ENCODE measurements at places on chromosomes 1 and 21.

DNA sequence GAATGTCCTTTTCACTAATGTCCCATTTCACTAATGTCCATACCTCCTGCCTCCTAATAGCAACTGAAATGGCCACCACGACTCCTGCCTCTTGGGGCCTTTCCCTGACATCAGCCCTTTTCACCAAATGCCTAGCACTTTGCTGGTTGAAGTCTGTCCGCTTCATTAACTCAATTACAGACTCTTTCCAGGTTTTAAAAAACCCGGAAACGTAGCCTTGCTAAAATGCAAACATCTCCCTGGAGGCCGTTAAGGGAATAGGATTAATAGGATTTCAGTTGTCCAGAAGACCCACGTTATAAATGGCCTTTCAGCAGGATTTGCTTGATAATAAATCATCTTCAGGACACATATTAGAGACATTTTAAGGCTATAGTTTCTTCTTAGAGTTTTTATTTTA lies 25.7 kb upstream of the ERO1B start:
- no peak for DNase-seq

DNA sequence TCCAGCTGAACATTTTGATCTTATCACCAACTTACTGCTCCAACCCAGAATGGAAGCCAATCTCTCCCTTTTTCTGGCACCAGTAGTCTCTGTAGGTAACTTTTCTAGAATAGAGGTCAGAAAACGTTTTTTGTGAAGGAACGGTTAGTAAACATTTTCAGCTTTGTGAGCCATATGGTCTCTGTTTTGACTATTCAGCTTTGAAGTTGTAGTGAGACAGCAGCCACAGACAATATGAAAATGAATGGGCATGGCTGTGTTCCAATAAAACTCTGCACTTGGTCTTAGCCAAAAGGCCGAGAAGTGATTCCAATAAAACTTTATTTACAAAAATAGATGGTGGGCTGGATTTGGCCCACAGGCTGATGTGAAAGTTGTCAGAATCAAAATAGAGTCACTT lies 28.9 kb downstream of the MAP10 start:
- no peak for DNase-seq

- no peak for DNase-seq
Observed at GRCh38 chr1:53470584-53470983, 11.4 kb downstream of the DMRTB1 start.

DNA sequence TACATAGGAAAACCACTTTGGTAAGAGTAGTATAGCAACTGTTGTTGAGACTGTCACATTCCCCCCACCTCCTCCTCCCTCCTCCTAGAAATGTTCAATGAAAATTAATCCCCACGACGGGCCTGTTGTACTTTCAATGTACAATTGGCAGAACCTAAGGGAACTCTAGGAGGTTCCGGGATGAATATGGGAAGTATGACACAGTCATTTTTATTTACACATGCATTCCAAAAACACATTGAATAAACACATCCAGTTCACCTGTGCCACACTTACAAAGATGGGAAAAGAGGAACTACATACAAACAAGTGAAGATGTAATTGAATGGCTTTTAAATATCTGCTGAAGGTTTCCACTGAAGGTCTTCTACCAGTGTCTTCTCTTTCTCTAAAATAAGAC lies 144.4 kb upstream of the NBPF11 start:
- no peak for DNase-seq

DNA sequence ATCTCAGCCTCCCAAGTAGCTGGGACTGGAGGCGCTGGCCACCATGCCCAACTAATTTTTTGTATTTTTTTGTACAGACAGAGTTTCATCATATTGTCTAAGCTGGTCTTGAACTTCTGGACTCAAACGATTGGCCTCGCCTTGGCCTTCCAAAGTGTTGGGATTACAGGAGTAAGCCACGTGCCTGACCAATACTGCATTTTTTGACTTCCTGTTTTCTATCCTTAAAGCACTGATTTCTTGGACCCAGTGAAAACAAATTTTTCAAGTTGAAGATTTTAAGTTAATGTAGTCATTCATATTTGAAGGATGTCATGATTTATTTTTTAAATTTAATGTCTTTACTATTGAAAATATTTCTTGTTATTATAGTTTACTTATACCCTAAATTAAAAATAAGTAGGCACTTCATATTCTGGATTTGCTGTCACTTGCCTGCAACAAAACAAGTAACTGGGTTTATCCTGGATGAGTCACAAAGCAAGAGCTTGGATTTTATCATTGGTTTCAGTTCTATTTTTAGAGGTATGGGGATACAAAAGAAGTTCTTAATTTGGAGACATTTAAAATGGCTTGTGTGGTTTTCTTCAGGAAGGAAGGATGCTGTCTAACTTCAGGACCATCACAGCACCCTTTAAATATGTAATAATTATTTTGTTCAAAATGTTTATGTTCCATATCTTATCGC lies 2.2 kb upstream of the VPS45 start:
- peak; percentile 4 for DNase-seq

DNA sequence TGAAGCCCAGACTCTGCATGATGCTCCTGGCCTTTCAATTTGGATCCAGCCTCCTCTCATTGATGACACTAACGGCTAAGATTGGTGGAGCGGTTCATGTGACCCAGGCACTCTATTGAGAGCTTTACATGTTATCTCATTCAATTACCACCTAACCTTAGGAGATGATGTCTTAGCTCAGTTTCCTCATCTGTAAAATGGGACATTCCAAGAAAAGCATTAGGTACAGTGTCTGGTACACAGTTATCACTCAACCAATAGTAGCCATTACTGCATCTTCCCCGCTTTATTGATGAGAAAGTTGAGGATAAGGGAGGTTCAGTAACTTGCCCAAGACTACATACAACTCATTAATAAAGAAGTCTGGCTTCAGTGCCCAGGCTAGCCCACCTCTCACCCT lies 17.0 kb downstream of the HEYL start:
- DNase-seq = no peak

GRCh38 chr1:200328379-200328778 lies 81.5 kb downstream of the ZNF281 start:
- no peak for DNase-seq

- no peak for DNase-seq
Observed at GRCh38 chr1:89761338-89761737, 59.5 kb upstream of the LRRC8D start.

DNA sequence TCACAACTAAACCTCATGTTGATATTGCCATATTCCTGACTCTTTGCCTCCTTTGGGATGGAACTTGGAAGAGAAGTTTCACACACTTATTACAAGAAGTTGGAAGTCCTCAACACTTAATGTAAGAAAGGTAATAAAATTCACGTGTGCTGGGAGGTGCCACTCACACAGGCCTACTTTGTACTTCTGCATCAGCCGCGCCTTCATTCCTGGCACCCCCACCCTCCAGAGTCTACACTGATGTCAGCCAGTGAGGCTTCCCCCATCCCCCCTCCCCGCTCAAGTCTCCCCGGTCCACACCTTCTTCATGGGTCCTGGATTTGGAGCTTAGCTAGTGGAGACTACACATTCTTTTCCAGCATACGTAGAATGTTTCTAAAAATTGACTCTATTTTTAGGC lies 24.8 kb upstream of the SLC45A1 start:
- DNase-seq = no peak

DNA sequence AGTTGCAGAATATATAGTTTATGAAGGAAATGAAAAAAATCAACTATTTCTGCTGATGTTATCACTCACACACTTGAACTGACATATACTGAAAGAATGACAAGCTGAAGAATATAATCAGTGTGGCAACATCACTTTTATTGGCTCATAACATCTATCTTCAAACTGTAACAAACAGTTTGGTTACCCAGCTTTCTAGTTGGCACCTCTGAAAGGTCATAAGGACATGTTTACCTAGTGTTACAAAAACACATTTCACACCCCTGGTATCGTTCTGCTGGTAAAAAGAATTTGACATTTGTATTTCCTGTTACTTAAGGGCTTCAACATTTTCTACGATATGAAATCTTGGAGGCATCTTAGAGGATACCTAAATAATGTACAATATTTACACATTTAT lies 1267.0 kb upstream of the NCAM2 start:
- DNase-seq = no peak

- DNase-seq = no peak
Observed at GRCh38 chr1:45400049-45400448, 59.8 kb upstream of the MUTYH start.

GRCh38 chr21:45151445-45152160 lies 77.2 kb downstream of the ADARB1 start:
- DNase-seq = no peak

- no peak for DNase-seq
Observed at GRCh38 chr1:108007531-108007930, 42.6 kb upstream of the VAV3 start.

DNA sequence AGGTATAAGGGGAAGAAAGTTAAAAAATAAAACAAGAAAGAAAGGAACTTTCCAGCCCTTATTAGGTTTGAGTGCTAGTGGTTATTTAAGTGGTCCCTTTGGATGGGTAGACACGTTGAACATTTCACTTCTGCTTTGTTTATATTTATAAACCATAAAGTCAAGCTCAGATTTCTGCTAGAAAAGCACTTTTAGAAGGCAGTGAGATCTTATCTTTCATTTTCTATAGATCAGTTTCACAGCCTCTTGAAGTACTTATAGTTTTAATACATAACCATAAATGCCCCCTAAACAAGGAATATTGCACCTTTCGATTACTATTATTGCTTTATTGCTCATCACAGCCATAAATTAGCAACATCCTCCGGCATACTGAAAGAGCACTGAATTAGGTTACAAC lies 446.8 kb upstream of the PLXNA2 start:
- DNase-seq = no peak

DNA sequence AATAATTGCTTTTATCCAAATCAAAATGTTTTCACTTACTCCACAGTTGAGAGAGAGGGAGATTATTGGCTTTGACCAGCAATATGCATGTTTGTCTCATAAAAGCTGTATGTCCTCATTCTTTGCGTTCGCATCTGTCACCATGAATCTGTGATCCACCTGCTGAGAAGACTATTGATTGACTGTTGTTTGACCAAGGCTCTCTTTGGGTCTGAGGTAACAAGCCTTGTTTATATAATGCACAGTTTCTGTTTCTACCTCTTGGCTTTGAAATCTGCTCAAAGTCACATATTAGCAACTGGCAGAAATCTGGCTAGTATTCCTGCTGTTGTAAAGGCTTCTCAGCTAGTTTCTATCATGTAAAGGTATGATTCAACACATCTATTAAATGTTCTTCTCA lies 157.0 kb downstream of the LYPLAL1 start:
- DNase-seq = no peak

GRCh38 chr1:63522891-63523728 lies at the start of the genes EFCAB7 and ITGB3BP:
Gene EFCAB7 (plus strand): TSS chr1:63523525. CDS start chr1:63525573, 2,048 bp downstream.
Gene ITGB3BP (minus strand): TSS chr1:63523225. CDS start chr1:63523133, 92 bp downstream.
- DNase-seq = peak; percentile 89

DNA sequence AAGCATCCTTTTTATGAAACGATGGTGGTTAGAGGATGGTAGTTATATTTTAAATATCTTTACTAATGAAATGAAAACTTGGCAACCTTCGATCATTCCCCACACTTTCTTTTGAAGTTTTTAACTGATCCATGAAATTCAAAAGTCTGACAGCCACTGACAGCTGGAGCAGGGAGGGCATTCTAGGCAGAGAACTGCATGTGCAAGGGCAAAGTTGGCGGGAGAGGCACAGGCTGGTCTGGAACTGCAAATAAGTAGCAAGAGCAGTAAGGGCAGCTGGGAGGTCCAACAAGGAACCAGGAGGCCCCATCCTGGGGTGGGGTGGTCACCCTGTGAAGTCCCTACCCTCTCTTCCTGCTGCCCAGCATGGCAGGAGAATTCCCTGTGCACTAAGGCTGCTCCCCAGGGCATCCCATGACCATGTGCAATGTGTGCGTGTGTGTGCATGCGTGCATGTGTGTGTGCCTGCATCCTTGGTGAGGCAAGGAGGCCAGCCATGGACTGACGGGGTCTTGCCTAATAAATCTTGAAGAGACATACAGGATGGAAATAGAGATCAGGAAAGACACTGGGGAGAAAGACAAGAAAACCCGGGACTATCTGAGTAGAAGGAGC lies 33.1 kb upstream of the FOXO6 start:
- no peak for DNase-seq

DNA sequence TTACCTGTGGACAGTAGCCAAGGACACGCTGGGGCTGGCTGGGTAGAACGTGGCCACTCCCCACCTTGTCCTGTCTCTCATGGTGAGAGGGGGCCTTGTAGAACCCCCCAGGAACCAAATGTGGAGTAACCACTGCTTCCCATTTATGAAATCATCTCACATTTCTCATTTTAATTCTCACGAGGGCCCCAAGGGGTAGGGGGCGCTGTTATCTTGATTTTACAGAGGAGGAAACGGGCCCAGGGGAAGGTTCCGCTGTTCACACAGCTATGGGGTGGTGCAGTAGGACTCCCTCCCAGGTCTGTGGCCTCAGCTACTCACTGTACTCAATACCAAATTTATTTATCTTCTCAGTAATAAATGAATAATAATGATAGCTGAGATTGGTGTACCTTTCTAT lies 5.5 kb downstream of the SMPDL3B start:
- DNase-seq = peak; percentile 74

GRCh38 chr1:235108185-235108593 lies 20.4 kb downstream of the TOMM20 start:
- no peak for DNase-seq

GRCh38 chr1:102562380-102562779 lies 545.9 kb downstream of the COL11A1 start:
- no peak for DNase-seq

GRCh38 chr1:15524021-15524282 lies at the start of gene CASP9:
Gene CASP9 (minus strand): TSS chr1:15524215. CDS start chr1:15524200, 15 bp downstream.
- DNase-seq = no peak

- no peak for DNase-seq
Observed at GRCh38 chr1:209367061-209367772, 216.3 kb upstream of the CAMK1G start.

- no peak for DNase-seq
Observed at GRCh38 chr1:217948741-217949140, 317.6 kb downstream of the SPATA17 start.

DNA sequence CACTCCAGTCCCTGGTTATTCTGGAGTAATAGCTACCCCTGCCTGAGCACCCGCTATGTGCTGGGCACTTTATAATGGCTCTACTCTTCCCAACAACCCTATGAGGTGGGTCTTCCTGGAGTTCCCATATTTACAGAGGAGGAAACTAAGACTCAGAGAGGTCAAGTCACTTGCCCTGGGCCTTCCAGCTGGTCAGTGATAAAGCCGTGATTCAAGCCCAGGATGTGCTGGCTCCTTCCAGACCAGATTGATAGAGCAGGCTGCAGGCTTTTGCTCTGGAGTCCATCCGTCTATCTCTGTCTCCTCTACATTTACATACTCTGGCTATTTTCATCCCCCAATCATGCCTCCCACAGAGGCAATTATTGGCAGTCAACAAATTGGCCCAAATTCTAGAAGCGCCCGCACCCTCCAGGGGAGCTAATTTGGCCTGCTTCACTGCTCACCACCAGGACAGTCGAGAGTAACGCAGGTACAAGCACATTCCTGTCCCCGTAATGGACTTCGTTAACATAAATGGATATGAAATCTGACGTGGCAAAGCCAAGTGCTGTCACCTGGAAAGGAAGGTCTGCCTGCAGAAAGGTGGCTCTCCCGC lies 39.8 kb upstream of the SELENON start:
- DNase-seq = no peak

- DNase-seq = peak; percentile 56
Observed at GRCh38 chr1:175826705-175827104, 83.3 kb upstream of the TNR start.

All from Kasumi-1 (cell line).